ENCODE measurements at places on chromosomes 4 and X.

DNA sequence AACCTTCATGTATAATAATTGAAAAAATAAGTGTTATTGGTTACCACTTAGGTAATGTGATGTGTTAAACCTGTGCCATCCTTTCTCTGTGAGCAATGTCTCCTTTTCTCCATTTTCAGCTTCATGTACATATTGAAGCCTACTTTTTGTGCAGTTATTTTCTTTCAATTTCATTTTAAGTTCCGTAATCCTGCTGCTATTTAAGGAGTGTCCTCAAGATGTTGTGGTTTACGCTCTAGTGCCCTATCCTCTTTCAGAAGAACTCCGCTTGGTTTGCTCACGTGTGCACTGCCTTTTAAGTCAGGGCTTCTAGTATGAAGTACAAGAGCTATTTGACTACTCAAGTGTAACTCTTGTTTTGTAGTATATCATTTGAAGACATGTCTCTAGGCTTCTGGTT lies 2253.2 kb upstream of the TENM3 start:
- DNase-seq, result no peak

- DNase-seq, result no peak
Observed at GRCh38 chrX:24232796-24233195, 81.1 kb downstream of the SUPT20HL2 start.

DNA sequence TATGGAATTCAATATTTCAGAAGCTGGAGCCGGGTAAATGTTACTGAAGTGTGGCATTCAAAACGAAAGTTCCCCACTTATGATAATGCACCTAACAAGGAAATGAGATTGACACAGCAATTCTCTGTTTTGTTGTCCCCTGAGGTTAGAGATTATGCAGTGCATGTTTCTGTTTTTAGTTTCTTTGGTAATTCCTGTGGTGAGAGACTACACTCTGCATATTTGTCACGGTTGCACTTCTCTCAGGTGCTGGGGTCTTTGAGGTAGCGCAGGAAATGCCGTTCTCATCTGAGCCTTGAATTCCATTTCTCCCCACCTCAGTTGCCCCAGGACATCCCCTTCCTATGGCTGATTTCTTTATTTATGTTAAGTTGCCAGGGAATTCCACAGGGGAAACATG lies 15.3 kb upstream of the BEND4 start:
- no peak for DNase-seq

- no peak for DNase-seq
Observed at GRCh38 chr4:677431-678293, 3.3 kb downstream of the MYL5 start.

DNA sequence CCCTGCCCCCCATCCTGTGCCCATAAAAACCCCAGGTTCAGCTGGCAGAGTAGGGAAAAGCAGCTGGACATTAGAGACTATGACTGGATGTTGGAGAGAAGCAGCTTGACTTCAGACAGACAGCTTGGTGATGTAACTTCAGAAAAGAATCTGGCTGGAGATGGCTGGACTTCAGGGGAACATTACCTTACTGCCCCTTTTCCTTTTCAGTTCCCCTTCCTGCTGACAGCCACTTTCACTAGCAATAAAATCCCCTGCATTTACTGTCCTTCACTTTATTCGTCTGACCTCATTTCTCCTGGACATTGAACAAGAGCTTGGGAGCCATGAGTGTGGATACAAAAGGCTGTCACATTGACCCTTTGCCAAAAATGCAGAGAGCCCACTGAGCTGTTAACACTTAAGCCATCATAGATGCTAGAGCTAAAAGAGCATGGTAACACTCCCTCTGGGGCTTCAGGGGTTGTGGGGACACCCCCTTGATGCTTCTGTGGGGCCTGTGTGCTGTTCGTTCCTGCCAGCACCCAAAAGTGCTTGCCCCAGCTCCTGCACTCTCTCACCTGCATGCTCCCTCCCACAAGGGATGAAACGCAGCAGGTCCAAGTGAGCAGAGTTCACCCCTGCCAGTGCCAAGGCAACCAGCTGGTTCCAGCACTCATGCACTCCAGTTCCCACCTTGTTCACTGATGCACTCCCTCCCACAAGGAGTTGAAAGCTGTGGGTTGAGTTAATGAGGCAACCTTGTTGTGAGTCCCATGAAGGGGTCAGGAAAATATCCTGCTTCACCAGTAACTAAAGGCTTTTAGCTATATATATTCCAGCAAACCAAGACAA lies 263.8 kb upstream of the NDST3 start:
- no peak for DNase-seq

- DNase-seq, result no peak
Observed at GRCh38 chr4:163191999-163192398, 25.3 kb upstream of the NAF1 start.

DNA sequence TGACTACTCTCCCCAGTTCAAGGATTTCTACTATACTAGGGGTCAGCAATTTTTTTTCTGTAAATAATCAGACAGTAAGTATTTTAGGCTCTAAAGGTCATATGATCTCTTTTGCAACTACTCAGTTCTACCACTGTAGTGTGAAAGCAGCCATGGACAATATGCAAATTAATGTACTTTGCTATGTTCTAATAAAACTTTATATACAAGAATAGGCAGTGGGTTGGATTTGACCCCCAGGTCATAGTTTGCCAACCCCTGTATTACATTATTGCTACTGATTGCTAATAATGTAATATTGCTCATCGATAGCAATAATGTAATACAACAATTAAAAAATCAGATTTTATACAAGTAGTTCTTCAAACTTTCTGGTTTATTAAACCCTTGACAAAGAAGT lies 59.2 kb upstream of the GPR34 start:
- no peak for DNase-seq

GRCh38 chr4:88818631-88819470 lies 121.2 kb upstream of the NAP1L5 start:
- DNase-seq, result peak; percentile 33

DNA sequence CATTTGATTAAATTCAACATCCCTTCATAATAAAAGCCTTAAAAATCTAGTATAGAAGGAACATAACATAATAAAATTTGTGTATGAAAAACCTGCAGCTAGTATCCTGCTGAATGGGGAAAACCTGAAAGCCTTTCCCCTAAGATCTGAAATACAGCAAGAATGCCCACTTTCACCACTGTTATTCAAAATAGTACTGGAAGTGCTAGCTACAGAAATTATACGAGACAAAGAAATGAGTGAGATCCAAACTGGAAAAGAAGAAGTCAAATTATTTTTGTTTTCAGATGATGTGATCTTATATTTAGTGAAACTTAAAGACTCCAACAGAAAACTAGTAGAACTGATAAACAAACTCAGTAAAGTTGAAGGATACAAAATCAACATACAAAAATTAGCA lies 152.9 kb downstream of the RTL3 start:
- no peak for DNase-seq

DNA sequence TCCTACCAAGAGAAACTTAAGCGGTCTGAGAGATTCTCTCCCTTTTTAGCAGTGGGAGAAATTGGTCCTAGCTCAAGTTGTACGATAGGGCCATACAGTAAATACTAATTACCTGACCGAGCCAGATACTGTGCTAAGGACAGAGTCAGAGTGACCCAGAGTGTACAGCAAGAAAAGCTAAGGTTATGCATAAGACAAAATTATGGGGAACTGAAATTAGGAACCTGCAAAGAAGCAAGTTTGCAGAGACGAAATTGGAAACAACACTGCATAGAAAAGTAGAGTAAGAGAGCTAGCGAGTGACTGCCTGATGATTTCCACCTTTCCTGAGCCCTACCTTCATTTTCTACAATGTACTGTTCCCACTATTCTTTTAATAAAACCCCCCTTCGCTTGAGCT lies 278.1 kb downstream of the NKX6-1 start:
- no peak for DNase-seq

DNA sequence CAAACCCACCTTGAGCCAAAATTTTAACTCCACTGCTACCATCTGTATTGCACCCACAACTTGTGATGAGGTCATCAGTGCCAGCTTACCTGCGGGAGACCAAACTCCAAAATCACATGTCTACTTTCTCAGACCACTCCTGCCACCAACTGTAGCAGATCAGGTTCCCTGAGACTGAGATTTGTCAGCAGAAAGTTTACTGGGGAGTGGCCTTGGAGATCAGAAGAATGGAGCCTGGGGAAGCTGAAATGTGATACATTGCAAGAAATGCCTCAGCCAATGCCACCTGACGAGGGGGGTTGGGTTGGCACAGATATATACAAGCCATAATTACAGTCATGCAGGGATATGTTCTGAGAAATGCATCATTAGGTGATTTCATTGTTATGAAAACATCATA lies 19.1 kb downstream of the HAUS3 start:
- no peak for DNase-seq

GRCh38 chr4:104516884-104517283 lies 22.2 kb upstream of the CXXC4 start:
- no peak for DNase-seq

DNA sequence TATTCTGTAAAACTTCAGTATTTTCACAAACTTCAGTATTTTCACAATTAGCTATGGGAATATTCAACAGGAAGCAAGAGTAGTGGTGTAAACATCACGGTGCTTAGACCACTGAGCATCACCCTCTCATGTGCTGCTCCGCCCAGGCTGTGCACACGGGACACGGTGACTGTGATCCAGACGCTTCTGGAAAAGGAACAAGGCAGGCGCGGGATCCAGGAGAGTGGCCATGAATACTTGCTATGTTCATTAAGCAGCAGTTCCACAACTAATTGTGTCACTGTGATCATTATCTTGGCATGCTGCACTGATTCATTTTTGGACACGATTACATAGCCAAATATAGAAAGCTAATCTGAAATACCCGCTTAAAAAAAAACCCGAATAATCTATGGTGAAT lies 19.6 kb upstream of the FAT1 start:
- DNase-seq, result no peak

DNA sequence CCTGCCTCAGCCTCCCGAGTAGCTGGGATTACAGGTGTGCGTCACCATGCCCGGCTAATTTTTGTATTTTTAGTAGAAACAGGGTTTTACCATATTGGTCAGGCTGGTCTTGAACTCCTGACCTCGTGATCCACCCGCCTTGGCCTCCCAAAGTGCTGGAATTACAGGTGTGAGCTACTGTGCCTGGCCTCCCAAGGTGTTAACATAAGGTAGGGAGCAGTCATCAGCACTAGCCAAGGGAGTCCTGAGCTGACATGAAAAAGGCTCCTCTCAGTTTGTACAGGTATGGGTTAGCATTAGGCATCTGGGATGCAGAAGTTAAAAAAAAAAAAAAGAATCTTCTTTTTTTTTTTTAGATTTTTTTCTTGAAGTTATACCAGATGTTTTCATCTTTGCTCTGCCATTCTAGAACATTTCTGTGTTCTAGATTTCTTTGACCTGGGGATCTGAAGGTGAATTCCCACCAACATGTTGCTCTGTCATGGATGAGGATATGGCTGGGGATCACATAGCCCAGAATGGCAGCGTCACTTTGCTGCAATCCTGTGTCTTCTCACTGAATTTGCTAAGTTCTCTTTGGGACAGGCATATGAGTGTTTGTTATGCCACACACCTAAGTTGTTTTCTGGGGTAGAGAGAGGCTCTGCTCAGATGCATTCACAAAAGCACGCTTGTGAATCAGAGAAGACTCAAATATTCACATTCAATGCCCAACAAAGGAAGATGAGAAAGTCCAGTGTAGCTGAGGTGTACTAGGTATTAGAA lies 24.4 kb upstream of the PLA2G12A start:
- DNase-seq, result no peak

DNA sequence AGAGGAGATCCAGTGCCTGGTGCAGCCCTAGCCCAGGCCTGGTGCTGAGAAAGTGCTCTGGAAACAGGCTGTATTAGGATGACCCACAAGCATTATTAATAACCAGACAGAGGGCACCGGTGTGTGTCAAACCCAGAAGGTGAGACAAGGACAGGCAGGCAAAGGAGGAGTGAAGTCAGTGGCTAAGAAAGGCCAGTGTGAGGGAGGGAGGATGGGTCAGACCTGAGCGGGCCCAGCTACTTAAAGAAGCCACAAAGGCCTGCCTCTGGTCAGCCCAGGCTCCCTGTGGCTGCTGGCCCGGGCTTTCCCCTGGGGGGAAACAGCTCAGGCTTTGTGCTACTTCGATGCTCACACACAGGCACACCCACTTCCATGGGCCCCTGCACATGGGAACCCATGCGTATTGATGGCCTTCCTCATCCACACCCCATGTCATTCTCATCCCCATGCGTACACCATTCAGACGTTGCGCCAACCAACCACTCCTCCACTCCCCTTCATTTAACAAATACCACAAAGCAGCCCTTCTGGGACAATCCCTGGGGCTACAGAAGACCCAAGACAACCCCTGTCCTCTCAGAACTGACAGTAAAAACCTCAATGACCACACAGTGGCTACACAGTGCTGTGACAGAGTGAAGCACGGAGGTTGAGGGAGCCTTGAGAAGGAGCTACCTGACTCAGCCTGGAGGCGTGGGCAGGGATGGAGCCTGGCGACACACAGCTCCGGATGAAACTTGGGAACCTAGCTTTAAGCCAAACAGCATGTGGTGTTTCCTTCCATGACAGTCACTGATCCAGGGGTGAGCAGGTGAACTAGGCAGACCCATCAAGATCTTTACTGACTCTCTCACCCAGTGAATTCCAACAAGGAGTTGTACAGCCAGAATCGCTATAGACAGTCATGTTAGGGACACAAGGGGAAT lies 24.9 kb upstream of the MTM1 start:
- DNase-seq, result no peak

- DNase-seq, result no peak
Observed at GRCh38 chr4:165894159-165894558, 21.1 kb downstream of the TLL1 start.

DNA sequence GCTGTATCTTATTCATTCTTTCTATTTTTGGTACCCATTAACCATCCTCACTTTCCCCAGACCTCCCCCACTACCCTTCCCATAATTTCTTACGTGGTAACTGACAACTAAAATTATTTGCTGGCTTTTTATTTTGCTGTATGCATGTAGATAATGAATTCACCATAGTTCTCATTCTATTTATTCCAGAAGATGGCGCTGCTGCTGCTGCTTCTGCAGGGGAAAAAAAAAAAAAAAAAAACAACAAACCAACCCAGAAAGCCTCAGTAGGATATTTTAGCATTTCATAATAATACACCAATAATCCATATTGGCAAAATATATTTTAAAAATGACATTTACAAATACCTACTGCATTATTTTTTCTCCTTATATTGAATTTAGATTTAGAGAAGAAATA lies 416.6 kb upstream of the MAGEB18 start:
- DNase-seq, result no peak

DNA sequence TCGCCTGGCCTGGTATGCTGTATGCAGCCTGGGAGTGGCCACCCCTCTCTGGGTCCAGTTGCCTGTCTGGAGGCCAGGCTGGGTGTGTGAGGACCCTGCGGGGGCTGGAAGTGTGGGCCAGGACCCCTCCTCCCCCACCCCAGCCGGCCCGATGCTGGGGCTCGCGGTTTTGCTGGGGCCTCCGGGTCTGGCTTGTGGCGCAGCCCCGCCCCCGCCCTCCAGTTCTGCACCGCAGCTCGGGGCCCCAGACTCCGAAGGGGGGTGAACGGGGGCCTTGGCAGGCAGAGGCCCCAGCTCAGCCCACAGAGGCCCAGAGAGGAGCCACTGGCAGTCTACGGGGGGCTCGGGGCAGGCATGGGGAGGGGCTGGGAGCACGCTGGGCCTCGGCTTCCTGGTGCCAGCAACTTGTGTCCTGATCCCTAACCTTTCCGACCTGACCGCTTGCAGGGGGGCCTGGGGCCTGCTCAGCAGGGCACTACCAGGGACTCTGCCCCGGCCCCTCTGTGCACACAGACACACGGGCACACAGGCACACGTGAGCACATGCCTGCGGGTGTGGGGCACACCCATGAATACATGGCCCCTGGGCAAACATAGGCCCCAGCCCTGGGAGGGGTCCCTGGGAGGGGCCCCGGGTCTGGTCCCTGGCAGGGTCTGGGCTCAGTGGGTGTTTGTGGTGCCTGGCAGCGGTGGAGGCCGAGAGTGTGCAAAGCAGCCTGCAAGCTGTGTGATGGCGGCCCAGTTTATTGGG lies 21.4 kb upstream of the FGFR3 start:
- no peak for DNase-seq

GRCh38 chrX:37441377-37441776 lies 92.2 kb downstream of the PRRG1 start:
- no peak for DNase-seq

Data from stimulated activated CD4-positive, alpha-beta T cell treated with anti-CD3 and anti-CD28 coated beads, Interleukin-4, amount 100 ng/mL, for 4 hours (primary cell).